ENCODE measurements at places on chromosomes 16 and 17.
A peak's percentile ranks its signal among the peaks of the same experiment; 100 is the strongest.

- peak; percentile 48 for DNase-seq
Observed at GRCh38 chr17:58447039-58447975, 30.0 kb upstream of the RNF43 start.

- DNase-seq, result no peak
Observed at GRCh38 chr16:5722116-5722619, 624.6 kb upstream of the EEF2KMT start.

GRCh38 chr16:51143196-51143977 lies 7.7 kb downstream of the SALL1 start:
- no peak for DNase-seq

DNA sequence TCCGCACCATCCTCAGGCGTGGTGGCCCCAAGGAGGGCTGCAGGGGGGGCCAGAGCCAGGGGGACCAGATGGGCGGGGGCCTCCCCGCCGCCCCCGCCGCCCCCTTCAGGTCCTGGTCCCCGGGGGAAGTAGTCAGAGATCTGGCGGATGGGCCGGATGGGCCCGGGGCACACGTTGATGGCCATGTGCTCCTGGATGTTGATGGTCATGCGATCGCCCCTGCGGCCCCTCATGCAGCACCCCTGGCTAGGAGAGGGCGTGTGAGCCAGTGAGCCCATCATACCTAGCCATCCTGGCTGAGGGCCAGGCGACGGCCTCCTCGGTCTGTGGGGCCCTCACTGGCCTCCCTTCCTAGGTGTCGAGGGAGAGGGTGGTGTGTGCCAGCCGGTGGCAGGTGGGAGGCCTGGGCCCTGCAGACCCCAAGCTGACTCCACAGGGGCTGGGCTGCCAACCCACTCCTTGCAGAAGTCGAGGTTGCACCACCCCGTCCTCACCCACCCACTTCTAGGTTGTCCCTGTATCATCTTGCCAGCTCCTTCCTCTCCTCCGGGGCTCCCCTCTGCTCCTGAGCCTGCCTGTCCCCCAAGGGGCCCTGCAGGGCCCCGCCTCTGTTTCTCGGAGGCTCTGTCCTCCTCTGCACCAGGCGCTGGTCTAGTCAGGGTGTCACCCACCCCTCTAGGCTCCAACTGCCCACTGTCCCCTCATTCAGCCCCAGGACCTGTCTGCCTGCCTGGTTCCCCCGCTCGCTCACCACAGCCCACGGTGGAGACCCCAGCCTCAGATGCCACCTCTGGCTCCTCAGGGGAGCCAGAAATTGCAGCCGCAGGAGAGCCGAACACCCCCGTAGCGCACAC lies 610 bp downstream of the DOC2A start:
- no peak for DNase-seq

DNA sequence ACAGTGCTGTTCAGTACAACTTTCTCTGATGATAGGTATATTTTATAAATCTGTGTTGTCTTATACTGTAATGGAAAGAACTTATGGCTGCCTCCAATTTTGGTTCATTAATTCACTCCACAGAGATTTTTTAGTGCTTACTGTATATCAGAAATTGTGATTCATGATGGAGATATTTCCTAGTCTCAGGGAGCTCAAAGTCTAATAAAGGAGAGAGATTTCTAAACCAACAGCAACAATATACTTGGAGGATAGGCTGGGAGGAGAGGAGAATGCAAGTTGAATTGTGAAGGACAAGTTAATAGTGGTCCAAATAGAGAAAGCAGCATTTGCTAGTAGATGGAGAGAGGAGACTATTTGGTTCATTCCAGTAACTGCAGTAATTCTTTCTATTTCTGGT lies 63.5 kb downstream of the TANC2 start:
- DNase-seq, result no peak

DNA sequence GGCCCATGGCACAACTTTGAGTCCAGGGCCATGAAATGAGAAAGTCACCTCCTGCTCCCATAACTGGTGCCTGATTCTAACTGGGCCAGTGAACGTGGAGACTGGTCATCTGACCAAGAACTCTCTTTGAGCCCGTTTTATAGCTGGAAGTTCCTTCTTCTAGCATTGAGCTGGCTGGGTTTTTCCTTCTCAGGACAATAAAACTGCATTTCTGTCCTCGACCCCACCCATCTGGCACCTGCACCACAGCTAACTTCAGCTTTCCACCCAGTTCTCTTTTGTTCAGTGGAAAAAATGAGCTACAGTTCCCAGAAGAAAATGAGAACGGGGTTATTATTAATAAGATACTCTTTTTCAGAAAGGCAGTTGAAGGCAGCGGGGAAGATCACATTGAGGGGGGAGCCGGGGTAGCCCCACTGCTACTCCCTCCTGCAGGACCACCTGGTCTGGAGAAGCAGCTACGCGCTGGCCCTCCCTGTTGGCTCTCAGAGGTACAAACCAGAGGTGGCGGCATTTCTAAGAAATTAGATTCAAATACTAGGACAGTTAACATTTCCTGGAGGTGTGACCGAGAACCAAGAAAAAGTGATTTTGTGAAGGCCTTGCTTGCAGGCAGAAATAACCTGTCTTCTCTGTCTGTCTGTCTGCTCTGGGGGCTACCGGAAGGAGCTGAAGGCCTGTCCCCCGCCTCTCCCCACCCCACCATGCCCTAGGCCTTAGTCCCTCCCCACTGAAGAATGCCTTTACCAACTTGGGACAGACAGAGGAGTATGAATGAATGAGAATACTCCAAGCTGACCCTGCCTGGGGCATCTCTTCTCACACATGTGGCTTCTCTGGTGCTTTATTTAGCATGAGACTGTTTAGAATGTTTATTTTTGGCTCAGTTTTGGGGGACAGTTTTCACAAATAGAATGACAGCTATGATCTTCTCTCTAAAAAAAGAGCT lies 123.9 kb downstream of the XYLT1 start:
- DNase-seq, result no peak

DNA sequence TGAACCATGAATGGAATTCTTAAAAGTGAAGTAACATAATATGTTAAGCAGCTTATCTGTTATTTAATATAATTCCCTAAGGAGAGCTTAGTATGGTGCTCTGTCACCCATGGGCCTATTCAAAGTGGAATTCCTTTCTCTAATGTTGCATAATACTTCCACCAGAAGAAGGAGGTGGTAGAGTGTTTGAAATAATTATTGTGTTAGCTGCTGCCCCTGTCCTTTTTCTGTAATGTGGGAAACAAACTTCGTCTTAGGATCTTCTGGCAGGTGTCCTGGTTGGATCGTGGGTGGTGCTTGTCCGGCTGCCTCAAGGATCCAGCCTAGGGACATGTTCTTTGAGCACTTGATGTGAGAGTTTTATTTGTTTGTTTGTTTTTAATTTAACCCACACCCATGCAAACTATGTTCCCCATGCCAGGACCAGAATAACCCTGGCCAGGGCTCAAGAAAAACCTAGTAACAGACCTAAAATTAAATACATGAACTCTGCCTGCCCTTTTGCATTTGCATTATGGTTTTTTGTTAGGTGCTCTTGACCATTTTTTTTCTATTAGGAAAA lies 46.1 kb downstream of the ZNRF1 start:
- DNase-seq, result no peak

DNA sequence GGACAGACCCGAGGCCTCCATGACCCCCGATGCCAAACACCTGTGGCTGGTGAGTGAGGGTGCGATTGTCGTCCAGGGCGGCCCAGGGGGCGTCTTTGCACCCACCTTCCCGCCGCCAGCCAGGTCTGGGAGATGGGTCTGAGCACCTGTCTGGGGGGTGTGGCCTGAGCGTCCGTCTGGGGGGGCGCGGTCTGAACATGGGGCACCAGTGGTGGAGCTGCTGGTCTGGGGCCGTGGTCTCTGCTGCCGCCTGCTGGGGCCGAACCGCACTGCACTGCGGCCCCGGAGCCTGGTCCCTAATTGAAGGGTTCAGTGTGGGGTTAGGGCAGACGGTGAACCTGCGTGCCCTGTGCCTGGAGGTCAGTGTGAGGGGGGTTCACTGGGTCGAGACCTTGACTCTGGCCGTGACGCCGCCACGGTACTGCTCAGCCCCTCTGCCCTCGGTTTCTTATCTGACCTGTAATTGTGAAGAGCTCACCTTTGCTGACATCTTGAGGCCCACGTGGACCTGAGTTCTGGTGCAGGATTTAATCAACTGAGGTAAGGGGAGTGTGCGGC lies 12.6 kb upstream of the TCF25 start:
- peak; percentile 74 for DNase-seq

GRCh38 chr17:13362341-13363122 lies 239.2 kb downstream of the HS3ST3A1 start:
- DNase-seq, result no peak

GRCh38 chr16:49589544-49590031 lies 216.0 kb downstream of the C16orf78 start:
- no peak for DNase-seq

DNA sequence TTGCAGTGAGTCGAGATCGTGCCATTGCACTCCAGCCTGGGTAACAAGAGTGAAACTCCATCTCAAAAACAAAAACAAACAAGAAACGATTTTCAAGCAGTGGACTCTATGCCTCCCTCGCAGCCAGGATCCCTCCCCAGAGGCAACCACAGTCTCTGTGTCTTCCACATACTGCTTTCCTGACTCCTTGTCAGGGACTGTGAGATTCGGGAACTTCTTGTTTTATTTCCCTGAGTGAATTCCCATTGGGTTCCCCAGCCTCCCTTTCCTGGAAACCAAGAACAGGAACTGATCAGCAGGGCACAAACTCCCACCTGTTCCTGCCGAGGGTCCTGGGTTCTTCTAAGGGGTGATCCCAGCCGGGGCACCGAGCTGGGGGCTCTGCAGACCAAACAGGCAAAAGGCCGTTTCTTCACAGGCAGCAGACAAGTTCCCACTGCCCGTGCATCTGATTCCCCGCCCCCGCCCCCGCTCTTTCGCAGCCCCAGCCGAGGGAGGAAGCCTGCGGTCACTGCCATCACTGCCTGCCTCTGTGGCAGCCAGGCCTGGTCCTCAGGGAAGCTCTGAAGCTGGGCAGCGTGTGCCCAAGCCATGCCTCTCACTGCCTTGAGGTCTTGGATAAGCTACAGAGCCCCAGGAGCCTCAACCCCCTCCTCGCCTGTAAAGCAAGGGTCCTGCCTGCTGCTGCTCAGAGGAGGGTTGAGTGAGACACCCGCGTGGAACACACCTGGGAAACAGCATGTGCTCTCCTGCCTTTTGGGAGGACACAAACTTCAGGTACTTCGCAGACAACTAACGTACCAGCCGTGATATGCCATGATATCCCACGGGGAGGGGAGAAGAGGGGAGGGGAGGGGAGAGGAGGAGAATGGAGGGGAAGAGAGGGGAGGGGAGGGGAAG lies 5.5 kb upstream of the PIEZO1 start:
- peak; percentile 50 for DNase-seq

DNA sequence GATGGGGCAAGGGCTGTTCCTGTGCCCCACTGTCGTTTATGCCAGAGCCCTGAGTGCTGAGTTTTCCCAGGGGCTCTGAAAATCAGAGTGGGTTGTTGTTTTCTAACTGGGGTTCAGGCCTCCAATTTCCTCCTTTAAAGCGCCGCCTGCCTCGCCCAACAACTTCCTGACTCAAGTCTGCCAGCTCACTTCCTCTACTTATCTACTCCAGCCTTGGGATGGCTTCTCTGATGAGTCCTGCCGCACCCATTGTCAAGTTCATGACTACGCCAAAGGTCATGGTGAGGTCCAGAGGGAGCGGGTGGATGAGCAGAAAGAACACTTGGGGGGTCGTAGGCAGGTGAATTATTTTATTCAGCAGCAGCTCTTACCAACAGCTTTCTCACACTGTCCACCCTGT lies 104.7 kb downstream of the UTP18 start:
- no peak for DNase-seq
